ENCODE measurements at places on chromosomes 2 and 18.

DNA sequence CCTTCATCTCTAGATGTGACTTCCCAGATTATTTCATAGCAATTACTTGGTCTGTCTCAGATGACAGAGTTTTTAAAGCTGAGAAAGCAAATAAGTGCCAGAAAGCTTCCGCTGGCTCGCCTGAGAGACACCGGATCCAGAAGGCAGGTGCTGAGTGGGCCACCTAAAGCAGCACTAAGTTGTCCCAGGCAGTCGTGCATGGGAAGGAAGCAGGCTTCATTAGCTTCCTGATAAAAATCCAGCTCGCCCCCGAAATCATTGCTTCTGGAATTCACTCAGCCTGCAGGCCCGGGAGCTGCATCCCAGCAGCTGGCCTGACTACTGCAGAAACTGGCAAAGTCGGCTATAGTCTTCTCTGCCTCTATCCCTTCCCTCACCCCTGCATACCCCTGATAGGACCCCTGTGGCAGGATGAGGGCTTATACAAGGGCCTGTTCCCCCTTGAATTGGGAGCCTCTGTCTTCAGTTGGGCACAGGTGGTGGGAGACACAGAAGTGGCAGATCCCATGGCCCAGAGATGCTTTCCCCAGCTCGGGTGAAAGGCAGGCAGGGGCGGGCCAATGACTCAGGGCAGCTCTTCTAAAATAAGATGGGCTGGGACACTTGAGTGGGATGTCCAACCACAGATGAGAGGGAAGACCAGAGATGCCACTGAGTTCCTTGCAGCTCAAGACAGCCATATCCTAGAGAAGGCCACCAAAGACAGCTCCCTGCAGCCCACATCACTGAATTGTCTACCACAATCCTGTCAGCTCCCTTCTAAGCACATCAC is 262.4 kb upstream of the PKDCC start:
- no peak for DNase-seq

GRCh38 chr2:120275617-120276400 is 23.2 kb downstream of the RALB start:
- no peak for DNase-seq

DNA sequence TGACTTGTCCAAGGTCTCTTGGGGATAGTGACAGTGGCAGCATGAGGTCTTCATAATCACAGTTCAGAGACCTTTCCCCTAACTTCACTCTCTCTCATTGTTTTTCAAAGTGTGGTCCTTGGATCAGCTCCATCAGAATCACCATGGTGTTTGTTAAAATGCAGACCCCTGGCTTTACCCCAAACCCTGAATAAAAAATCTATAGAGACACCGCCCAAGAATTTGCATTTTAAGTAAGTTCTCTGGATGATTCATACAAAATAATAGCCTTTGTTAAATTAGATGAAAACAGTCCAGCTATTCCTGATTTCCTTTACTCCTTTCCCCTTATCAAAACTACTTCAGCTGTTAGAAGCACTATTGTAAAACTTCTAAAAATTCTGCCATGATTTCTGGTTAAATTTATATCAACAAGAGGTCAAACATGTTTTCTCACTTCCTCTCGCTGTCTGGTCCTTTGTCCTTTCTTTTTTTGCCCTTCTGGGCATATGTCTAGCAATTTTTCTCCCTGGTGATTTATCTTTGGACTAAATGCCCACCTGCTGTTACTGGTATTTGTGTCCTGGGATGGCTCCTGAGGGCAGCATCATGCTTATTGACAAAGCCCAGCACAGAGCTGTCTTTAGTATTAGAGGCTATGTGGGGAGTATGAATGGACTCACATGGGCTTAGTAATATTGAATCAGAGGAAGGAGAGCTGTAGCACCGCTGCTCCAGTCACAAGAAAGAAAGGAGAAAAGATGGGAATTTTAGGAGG is 63.4 kb downstream of the LHCGR start:
- DNase-seq = no peak

DNA sequence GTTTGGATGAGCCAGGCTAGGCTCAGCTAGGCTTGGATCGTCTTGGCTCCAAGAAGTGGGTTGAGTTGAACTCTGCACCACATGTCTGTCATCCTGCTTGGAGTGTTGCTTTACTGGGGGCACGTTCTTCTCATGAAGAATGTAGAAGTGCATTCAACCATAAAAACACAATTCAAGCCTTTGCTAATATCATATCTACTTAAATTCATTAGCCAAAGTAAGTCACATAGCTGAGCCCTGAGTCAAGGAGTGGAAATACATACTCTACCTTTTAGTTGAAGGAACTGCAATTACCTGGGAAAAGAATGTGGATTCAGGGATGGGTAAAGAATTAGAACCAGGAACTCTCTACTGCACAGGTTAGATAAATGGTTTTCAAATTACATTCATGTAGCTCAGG is 360.4 kb upstream of the KCNH7 start:
- no peak for DNase-seq

DNA sequence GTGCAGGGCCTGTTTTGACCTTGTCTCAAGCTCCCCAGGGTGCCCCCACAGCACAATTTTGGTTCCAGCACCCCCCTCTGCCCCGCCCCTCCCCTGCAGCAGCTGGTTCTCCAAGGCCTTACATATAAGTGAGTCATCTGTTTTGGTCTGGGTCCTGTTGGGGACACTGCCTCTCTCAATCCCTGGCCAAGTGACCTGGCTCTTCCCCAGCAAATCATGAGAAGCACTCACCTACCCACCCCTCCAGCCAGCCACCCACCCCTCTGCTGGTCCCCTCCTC is 90.5 kb downstream of the INHBB start:
- no peak for DNase-seq

GRCh38 chr18:24491927-24492834 is 31.7 kb downstream of the HRH4 start:
- peak; percentile 27 for DNase-seq

DNA sequence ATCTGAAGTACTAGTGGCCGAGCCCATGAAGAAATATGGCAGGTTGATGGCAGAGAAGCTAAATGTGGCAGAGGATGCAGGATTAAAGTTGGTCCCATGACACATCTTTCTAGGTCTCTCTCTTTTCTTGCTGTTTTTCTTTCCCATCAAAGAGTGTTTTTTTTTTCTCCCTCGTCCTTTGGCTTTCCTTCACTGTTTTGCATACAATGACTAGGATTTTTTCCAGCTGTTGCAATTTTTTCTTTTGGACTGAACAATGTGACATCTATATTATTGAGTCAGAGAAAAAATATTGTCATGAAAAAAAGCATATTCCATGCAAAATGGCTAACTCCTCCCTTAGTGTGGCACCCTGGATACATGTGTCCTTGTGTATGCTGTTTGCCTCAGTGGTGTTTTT is 939.5 kb upstream of the FANCL start:
- no peak for DNase-seq

- DNase-seq = peak; percentile 79
These were observed 36.0 kb upstream of the CD207 start for GRCh38 chr2:70871398-70872211.

GRCh38 chr2:208643145-208643544 is 236.6 kb downstream of the PTH2R start:
- no peak for DNase-seq

DNA sequence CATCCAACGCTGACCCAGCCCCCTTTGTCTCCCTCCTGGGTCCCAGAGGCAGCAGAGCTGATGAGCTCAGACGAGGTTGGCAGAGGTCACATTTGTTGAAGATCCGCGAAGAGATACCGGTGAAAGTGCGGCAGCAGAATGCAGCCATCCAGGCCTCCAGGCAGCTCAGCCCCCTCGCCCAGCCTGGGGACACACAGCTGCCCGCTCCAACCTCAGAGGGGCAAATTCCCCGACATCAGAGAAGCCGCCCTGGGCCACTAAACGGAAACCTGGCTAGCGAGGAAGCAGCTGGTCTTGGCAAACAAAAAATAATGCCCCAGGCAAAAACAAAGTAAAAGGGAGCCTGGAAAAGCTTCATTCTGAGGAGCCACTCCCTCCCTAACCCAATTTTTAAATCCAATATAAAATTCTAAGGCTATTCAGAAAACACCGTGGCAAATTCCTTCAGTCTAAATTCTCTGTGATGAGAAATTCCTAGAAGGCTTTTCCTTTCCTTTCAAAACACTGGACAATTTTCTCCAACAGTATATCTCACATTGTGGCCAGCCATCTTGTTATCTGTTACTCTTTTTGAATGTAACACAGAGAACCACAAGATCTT is 262.4 kb downstream of the SS18 start:
- DNase-seq = no peak

GRCh38 chr18:13159579-13159978 is 59.0 kb upstream of the LDLRAD4 start:
- no peak for DNase-seq

DNA sequence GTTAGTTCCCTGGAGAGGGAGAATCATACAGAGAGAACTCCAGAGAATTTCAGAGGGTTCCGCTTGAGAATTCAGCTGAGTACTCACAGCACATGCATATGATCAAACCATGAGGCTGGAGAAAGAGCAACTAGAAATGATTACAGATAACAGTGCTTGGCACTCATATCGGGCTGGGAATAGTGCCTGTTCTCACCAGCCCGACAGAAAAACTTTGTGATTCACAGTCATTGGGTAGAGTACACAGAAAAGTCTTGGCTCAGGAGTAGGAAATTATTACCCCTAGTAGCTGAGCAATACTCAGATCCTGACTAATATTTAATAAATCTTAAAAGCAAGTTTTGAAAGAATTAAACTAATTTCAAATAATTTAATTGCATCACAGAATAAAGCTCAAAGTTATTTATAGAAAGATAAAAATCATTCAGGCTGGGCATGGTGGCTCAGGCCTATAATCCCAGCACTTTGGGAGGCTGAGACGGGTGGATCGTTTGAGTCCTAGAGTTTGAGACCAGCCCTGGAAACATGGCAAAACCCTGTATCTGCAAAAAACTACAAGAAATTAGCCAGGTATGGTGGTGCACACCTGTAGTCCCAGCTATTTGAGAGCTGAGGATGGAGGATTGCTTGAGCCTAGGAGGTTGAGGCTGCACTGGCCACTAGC is 6.8 kb downstream of the WDPCP start:
- no peak for DNase-seq

DNA sequence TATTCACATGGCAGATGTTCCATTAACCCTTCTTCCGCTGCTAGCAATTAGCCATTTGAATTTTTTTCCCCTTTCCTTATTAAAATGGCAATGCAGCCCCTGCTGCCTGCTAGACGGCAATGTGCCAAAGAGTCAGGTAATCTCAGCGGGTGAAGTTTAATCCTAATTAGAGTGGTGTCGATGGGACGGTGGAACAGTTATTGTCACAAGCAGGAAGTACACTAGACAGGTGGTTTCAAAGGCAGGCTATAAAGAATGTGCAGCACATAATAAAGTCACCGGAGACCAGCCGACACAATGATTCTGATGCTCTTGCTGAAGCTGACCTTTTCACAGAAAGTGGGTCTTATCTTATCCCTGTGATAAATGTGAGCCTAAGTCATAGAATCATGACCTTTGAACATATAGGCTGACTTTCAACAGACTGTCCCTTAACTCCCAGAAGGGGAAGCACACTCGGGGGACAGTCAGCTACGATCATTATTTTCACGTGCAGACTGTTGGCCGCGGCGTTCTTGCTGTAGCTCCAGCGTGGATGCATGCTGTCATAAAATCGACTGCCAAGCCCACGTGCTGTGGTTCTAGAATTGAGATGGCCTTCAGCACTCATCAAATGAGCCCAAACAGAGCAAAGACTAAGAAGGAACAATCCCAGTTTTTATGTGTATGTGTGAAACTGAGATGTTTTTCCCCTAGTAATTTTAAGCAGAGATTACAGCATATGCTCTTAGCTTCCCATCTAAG is 926.2 kb upstream of the SOX11 start:
- DNase-seq = no peak

DNA sequence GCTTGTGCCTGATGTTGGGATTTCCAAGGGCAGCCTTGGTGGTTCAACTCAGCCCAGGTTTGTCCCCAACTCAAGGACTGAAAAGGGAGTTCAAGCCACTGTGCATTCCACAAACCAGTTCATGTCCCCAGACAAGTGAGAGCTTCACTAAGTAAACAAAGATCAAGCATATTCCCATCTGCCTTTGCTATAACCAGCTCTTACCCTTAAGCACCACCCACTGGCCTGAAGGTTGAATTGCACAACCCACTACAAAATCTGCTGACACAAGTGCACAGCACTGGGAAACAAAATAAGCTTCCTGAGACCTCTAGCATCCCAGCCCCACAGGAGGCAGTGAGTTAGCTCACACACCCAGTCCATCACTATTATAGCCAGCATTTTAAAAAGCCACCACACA is 516.7 kb downstream of the NR4A2 start:
- no peak for DNase-seq

DNA sequence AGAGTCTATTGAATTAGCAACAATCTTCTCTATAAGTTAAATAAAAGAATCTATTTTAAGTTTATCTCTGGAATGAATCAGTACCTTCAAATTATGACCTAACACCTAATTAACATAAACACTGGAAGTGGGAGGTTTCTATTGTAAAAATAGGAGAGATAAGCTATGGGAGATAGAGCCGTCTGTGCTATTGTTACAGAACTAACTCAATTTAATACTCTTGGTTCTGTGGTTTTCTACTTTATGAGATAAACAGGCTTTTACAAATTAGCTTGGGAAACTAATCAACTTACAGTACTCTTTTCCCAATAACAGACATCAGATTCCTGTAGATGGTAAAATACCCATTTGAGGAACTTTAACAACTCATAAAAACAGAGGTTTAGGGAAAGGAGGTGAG is 25.6 kb upstream of the STAT1 start:
- DNase-seq = no peak

- DNase-seq = peak; percentile 27
These were observed 105.4 kb downstream of the KCNH7 start for GRCh38 chr2:162732946-162733698.

DNA sequence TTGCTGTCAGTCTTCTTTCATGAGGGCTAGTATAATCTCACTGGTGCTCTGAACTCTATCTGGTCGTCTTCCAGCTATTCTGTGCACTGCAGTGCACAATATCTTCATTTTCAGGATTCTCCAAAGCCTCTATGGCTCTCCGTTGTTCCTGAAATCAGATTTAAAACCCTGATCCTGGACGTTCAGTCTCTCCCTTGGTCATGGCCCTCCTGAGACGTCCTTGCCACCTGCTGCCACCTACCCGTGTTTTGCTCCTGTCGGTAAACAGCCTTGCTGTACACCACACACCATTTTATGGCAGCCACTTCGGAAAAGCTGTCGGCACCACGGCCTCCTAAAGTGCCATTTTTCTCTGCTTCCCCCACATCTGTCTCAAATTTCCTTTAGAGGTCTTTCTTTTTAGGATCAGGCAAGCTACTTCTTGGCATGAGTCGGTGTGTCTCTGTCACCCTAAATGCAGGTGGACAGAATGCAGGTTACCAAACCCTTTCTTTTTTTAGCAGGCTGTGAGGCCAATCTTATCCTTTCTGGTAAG is 170.0 kb downstream of the HRH4 start:
- peak; percentile 43 for DNase-seq

GRCh38 chr18:48866028-48866733 is 84.6 kb downstream of the SMAD7 start:
- peak; percentile 95 for DNase-seq

- peak; percentile 28 for DNase-seq
These were observed 58.9 kb downstream of the FAM168B start for GRCh38 chr2:131034122-131035051.

GRCh38 chr2:174485788-174486562 is 854 bp downstream of the GPR155 start:
- no peak for DNase-seq

Data from NCI-H1092 (cell line).